T-helper 2 cell (primary cell): ENCODE measurements at places on chromosomes 3 and 15.

- DNase-seq = no peak
Measured at GRCh38 chr3:185465471-185465870, 33.4 kb downstream of the TMEM41A start.

- DNase-seq = no peak
Measured at GRCh38 chr15:31098491-31098917, 3.0 kb downstream of the TRPM1 start.

GRCh38 chr3:42654331-42655201 lies 1.1 kb downstream of the ZBTB47 start:
- DNase-seq = no peak

DNA sequence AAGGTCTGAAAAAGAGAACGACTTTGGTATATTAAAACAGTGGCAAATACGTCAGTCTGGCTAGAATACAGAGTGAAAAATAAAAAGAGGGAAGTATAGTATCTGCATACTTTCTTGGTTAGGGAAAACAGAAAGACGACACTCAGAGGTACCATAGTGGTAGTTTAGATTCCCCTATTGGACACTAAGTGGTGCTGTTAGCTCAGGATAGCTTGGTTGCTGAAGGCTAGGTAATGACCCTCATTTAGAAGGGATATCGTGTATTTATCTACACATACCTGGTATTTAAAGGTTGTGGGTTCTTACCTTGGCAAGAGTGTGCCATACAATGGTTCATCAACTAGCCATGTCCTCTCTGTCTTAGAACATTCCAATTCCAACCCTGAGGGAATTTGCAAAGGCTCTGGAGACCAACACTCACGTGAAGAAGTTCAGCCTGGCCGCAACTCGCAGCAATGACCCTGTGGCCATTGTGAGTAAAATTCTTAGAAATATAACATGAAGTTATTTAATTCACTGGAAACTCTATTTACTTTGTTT lies 31.0 kb downstream of the TMOD2 start:
- DNase-seq = no peak

DNA sequence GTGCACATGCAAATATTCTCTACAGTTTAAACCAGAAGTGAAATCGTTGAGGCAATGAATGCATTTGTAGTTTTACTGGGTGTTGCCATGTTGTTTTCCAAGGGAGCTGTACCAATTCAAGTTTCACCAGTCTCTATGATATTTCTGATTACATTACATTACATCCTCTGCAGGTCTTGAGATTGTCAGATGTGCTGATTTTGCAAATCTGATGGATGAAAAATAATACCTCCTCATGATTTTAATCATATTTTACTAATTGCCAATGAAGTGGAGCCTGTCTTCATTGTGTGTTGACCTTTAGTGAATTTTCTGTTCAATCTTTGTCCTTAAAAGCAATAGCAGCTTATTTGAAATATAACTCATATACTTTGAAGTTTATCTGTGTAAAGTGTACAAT lies 282.4 kb downstream of the NR2F2 start:
- DNase-seq = no peak

GRCh38 chr3:41462103-41462691 lies 262.9 kb downstream of the CTNNB1 start:
- no peak for DNase-seq

- DNase-seq = no peak
Measured at GRCh38 chr3:24683090-24683489, 188.4 kb upstream of the THRB start.
